Stromal cell of bone marrow (primary cell): ENCODE measurements at places on chromosomes 13 and 19.
A peak's percentile ranks its signal among the peaks of the same experiment; 100 is the strongest.

DNA sequence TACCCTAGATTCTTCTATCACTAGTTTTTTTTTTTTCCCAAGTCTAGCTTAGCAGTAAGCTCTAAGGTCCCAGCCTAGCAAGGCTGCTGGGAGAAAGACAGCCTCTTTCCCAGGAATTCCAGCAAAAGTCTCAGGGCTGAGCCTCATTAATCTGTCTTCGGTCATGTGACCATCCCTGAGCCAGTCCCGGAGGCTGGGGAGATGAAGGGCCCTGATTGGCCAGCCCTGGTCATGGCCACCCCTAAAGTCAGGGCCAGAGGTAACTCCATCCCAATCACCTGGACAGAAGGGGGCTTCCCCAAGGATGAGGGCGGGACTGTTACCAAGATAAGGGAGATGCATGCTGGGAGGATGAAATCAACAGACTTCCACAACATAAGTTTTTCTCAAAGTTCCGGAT, 43.3 kb downstream of the CCNE1 start:
- DNase-seq = no peak

DNA sequence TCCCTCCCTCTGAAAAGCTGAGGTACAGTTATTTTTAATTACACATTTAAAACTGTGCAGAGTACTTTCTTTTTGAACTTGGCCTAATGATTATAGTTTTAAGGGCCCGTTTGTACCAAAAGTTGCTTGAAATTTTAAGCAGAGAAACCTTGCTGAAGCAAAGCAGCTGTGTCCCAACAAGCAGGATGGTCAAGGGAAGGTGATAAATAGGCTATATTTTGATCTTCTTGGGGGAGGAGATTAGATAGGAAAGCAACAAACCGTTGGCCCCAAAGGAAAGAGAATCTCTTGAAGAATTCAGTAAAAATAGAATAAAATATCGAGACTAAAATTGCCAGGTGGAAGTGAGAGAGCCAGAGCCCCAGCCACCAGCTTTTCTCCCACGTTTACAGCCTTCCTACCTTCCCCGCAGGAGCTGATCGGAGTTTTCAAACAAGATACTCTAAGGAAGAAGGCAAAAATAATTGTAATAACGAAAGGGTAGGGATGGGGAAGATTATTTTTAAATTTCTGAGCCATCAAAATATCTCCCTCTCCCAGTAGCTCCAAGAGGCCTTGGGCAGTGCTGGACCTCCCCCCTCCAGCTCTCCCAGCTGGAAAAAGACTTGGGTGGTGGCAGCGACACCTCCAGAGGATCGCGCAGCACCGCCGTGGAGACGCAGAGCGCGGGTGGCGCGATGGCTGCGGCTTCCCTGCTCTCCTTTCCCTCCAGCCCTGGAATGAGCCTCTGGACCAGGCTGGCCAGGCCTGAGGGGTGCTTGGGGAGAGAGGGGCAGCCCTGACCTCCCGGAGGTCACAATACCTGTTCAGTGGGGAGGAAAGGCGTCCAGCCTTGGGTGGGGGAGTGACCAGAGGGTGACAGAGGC, 5.8 kb downstream of the ZIC2 start:
- DNase-seq = no peak

- DNase-seq = no peak
Observed at GRCh38 chr19:5799247-5800241, 5.3 kb upstream of the NRTN start.

GRCh38 chr13:73973156-73973555, 161.0 kb downstream of the KLF12 start:
- no peak for DNase-seq

GRCh38 chr19:31249217-31249616, 100.0 kb downstream of the TSHZ3 start:
- no peak for DNase-seq

DNA sequence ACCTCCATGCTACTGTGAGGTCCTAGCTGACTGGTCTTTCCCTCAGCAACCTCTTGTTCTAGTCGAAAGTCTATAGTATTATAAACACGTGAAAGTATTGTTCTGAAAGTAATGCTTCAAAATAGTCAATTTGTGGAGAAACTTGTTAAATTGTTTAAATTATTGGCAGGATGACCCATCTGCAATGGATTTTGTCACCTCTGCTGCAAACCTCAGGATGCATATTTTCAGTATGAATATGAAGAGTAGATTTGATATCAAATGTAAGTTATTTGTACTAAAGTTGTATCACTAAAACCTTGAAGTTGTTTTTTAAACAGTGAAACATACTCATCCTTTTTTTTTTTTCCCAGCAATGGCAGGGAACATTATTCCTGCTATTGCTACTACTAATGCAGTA, 25.9 kb downstream of the UBA2 start:
- DNase-seq = no peak

DNA sequence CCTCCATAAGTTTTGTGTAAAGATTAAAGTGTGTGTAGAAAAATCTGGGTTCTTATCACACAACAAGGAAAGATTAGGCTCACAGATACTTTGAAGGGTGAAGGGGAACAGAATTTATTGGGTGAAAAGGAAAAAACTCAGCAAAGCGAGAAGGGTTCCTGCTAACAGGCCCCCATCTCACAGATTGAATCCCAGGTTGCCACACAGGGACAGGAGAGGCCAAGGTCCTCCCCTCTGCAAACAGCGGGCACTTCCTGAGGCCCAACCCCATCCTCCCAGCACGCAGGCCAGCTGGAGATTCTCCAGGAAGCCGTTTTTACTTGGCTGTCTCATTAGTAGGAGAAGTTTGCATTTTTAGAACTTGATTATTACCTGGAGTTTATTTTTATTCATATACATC, 15.2 kb upstream of the ERCC5 start:
- no peak for DNase-seq

- DNase-seq = no peak
Observed at GRCh38 chr13:90792335-90792734, 555.2 kb upstream of the MIR17HG start.

GRCh38 chr13:40149611-40150274, 494.3 kb downstream of the COG6 start:
- peak; percentile 87 for DNase-seq

- peak; percentile 92 for DNase-seq
Observed at GRCh38 chr19:4870025-4870700, 2.7 kb upstream of the PLIN3 start.

DNA sequence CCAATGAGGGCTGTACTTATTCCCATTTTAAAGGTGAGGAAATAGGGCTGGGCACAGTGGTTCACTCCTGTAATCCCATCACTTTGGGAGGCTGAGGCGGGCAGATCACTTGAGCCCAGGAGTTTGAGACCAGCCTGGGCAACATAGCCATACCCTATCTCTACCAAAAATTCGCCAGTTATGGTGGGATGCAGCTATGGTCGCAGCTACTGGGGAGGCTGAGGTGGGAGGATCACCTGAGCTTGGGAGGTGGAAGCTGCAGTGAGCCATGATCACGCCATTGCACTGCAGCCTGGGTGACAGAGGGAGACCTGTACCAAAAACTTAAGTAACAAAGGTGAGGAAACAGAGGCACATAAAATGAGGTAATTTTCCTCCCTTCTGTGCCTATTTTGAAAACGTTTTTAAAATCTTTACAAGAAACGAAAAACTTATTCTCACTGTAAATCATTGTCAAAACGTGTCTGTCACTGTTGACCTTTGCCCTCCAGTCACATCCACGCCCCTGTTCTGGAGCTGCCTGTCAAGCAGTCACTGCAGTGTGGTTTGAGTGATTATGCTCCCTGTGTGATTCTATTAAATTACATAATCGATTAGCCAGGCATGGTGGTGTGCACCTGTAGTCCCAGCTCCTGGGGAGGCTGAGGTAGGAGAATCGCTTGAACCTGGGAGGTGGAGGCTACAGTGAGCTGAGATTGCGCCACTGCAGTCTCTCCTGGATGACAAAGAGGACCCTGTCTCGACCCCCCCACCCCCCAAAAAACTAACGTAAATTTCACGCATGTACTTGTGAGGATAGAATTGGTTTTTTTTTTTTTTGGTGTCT, 12.5 kb downstream of the NOP53 start:
- no peak for DNase-seq

GRCh38 chr19:17023805-17024204, 2.8 kb downstream of the CPAMD8 start:
- no peak for DNase-seq

GRCh38 chr13:106942563-106942962, 374.6 kb upstream of the ARGLU1 start:
- DNase-seq = no peak

GRCh38 chr19:42068756-42069571, 1.0 kb downstream of the GRIK5 start:
- no peak for DNase-seq

DNA sequence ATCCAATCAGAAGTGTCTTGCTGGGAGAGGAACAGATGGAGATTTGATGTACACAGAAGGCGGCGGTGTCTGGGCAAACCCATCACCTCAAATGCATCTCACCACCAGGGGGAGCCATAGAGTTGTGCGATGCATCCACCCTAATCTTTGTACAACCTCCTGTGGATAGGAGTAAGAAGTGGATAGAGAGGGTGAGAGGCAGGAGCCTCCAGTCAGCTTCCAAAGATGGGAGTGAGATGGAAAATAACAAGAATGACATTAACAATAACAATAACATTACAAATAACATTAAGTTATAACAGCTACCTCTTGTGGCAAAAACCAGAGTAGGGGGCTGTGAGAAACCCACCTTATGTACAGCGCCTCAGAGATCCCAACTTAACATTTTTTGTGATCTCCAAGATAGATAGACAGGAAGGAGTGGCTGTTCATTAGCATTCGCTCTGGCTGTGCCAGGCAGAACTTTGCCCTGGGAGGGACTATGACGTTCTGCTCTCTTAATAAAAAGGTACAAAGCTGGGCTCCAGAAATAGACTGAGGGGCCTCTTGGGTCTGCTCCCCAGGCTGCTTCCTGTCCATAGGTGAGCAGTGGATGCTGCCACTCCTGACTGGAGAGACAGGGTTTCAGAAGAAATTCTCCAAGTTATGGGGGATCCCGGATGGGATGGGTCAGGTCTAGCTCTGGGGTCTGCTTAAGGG, 5.2 kb upstream of the CEACAM18 start:
- peak; percentile 52 for DNase-seq

DNA sequence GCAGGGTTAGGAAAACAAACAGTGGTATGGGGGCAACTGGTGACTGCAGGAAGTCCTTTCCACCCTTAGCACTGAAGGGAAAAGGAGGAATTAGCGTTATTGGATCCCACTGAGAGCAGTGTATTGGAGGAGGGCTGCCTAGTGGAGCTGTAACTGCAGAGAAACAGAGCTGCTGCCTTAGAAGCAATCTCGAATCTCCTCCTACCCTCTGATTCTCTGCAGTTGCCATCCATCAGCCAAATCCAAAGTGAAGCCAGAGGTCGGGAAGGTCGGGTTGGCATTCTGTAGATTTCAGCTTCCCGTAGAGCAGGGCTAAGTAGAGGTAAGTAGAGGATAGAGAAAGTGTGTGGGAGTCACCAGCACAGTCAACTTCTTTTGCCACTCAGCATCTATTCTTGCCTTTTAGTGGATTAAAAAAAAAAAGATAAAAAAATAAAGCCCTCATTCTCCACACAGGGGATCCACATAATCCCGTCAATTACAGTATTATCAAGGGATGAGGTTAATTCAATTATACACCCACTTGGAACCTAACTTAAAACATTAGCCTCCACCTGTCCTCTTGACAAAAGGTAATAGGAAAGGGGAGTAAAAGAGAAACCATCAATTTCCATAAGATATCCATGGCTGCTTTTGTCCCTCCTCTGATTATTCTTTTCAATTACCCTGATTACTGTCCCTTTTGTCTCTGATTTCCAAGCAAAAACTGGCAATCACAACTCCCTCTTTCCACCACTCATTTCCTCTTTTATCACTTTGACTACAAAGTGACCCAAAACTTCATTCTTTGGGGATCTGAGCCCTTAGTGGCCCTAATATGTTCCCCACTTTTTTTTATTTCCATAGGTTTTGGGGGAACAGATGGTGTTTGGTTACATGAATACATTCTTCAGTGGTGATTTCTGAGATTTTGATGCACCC, 234.7 kb downstream of the RBM26 start:
- DNase-seq = no peak

DNA sequence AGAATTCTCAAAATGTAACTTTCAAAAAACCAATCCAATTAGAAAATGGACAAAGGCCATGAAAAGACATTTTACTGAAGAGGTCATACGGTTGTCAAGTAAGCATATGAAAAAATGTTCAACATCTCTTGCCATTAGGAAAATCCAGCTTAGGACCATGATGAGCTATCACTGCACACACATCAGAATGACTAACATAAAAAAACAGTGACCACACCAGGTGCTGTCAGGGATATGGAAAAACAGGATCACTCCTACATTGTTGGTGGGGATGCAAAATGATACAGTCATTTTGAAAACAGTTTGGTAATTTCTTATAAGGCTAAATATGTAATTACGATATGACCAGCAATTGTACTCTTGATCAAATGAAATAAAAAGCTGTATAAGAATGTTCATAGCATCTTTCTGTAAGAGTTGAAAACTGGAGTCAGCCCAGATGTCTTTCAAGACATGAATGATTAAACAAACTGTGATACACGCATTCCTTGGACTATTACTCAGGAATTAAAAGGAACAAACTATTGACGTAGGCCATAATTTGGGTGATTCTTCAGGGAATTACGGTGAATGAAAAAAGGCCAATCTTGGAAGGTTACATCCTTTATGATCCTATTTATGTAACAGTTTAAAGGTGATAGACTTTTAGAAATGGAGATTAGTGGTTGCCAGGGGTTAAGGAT, 26.9 kb upstream of the RCBTB2 start:
- no peak for DNase-seq

- peak; percentile 92 for DNase-seq
Observed at GRCh38 chr13:40109351-40109844, 453.9 kb downstream of the COG6 start.

GRCh38 chr19:32542477-32543108, 38.4 kb upstream of the PDCD5 start:
- DNase-seq = no peak

DNA sequence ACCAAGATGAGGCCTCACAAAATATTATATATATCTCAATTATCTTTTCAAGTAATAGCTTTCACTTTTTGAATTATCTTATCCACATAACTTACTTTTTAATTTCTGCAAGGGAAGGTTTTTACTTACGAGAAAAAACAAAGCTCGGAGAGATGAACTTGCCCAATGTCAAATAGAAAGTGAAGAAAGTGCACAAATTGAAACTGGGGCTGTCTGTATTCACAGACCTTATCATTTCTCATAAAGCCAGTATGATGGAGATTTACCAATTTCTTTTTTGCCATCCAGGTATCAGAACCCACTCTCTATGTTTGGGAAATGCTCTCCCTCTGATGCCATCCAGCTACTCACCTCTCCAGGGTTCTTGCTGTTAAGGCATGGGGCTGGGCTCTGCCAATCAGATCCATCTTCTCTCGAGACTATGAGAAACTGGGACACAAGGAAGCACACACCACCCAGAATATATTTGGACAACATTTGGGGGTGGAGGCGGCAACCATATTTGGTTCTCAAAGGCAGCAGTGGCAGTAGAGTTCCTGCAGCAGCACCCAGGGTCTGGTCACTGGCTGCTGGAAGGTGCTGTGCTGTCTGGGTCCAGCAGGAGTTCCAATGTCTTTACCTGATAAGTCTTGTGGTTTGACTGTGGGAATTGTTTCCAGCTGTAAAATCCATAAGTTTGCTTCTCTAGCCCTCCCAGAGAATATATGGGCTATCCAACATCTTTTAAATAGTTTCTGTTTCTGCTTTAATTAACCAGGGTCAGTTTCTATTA, 45.8 kb upstream of the SCEL start:
- no peak for DNase-seq
